ENCODE measurements at places on chromosomes 3 and 15.

GRCh38 chr3:31615071-31615875 is 82.5 kb downstream of the STT3B start:
- DNase-seq = no peak

DNA sequence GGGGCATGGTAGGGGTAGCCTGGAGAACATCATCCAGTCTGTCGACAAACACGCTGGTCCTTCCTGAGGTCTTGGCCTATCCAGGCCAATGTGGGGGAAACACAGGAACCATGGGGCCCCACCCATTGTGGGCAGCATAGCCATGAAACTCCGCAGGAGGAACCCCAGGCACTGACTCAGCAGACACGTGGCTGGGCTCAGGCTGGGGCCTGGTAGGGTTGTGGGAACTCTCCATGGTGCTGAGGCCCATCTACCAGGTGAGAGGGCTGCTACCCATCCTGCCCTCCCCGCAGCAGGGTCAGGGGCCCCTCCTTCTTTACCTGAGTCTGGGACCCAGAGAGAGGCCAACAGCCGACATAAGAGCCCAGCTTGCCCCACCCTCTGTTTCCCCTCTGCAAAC is 22.6 kb upstream of the CACNA2D2 start:
- peak; percentile 37 for DNase-seq

GRCh38 chr3:186108106-186108940 is 566 bp downstream of the ETV5 start:
- DNase-seq = peak; percentile 14

DNA sequence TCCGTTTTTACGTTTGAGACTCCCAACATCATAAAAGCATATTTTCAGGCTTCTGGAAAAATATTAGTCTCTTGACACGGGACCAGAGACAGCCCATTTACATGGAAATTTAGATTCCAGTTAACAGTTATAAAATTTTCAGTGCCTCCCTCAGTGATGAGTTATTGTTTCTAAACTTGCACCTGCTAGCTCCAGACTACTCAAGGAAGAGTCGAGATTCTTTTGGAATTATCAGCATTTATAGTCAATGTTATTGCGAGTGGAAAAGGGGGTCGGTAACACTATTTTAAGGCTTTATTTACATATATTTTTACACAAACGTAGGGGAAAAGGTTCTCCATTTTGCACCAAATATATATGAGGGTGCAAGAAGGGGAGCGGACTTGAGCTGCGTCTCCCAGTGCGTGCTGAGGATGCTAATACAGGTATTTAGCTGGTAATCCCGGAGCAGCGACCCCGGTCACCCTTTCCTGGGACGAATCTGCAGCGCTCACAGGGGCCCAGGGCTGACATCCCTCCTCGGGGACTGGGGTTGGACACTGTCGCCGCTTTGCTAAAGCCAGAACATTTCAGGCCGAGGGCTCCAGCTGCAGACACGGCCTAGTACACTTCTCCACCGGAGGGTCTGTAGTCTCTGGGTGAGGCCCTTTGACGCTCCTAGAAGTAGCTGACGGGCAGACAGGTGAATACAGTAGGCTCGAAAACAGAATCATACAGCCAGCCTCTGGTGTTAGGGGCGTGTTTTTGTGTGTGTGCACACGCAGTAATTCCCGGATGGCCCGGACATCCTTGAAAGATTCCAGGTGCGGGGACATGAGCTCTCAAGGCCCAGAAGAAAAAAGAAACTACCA is 729 bp upstream of the ZBTB11 start:
- DNase-seq = no peak

GRCh38 chr3:9715136-9715535 is 11.5 kb downstream of the CPNE9 start:
- no peak for DNase-seq

DNA sequence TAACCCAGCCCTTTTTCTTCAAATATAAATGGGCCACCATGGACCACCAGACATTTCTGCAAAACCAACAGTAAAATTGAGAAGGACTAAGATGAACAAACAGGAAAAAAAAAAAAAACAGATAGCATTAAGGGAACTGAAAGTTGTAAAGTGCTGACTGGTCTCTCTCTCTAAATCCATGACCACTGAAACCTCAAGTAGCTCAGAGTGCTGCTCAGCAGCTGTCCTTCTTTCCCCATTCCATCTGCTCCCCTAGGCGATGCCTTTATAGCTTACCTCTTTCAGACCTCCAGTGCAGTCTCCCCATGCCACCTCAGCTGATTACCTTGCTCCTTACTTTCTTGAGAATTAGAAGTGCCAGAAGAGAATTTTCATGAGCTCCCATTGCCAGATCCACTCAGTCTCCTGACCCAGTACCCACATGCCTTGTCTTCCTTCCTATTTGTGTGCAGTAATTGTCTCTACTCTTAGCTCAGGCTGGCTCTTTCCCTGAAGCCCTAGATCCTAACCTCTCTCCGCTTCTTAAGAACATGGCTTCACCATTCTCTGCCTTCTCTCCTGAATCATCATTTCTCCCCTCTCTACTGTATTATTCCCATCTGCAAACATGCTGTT is 23.9 kb upstream of the XIRP1 start:
- DNase-seq = peak; percentile 56

DNA sequence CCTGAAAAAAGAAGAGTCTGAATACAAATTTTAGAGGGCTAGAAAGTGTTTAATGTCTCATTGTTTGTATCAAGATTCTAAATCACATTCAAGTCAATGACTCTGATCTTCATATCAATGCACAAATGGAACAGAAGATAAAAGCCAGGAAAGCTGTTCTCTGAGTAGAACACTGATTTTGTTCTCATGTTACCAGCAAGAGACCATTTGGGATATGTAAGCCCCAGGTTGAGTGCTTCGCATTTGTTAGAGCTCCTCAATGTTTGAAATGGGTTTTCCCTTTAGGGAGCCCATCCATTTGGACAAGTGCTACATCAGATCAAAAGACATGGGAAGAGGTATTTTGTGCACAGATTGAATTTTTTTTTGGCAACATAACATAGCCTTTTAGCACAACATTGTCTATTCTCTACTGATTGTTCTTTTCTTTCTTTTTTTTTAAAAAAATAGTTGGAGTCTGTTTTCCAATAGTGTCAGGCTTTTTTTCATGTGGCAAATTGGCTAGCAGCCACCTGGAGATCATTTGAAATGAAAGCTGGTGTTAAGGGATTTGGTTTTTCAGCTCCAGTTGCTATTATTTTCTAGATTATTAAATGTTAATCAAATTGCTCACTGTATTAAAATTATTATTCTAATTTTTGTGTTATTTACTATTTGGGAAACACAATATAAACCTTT is 74.5 kb upstream of the ZPLD1 start:
- DNase-seq = no peak

GRCh38 chr3:74469713-74470112 is 144.7 kb downstream of the CNTN3 start:
- DNase-seq = no peak

GRCh38 chr3:181534781-181535221 is 176.9 kb upstream of the SOX2 start:
- no peak for DNase-seq

DNA sequence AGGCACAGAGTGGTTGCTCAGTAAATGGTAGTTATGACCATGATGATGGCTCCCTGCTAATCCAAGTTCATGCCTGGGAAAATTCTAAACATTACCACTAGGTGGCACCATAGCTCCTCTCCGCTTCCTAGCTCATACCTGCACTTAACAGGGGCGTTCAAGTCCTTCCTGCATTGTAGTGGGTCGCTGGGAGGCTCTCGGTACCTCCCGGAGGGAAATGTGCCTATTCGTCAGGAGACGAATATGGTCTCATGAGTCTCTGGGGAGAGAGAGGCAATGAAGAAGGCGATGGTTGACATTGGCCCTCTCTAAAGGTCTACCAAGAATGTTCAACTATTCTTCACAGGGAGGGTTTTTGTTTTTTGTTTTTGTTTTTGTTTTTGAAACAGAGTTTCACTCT is 10.9 kb downstream of the MESP1 start:
- peak; percentile 53 for DNase-seq

- DNase-seq = no peak
These were observed 223.4 kb downstream of the NR2F2 start for GRCh38 chr15:96553931-96554330.

All from GM18507 (cell line).